Nephron progenitor cell (in vitro differentiated cells): ENCODE measurements at places on chromosomes 1 and 21.

- peak; percentile 30 for DNase-seq
- peaks cover 13% of the 10 kb centered on the region for H3K4me1 ChIP-seq
- no peak overlapping the region for H3K27ac ChIP-seq
- H3K4me3 ChIP-seq = no peak overlapping the region
- H3K27me3 ChIP-seq = peaks cover 25% of the 10 kb centered on the region
Measured at GRCh38 chr1:154703170-154703569, 95.2 kb upstream of the ADAR start.

- H3K27me3 ChIP-seq = no peaks in the 10 kb centered on the region
- H3K27ac ChIP-seq = no peak overlapping the region
- H3K4me3 ChIP-seq = no peak overlapping the region
- no peaks in the 10 kb centered on the region for H3K4me1 ChIP-seq
- peaks cover 84% of the 10 kb centered on the region for H3K36me3 ChIP-seq
- DNase-seq = no peak
Measured at GRCh38 chr1:93107395-93107794, 28.3 kb downstream of the MTF2 start.

GRCh38 chr1:158155673-158156072 lies 25.0 kb upstream of the CD1D start:
- H3K4me1 ChIP-seq = peaks cover 5% of the 10 kb centered on the region
- H3K36me3 ChIP-seq = peaks cover 2% of the 10 kb centered on the region
- no peak overlapping the region for H3K27ac ChIP-seq

- H3K4me3 ChIP-seq = no peak overlapping the region
- H3K4me1 ChIP-seq = peaks cover 41% of the 10 kb centered on the region
- H3K27me3 ChIP-seq = peaks cover 3% of the 10 kb centered on the region
- no peak overlapping the region for H3K27ac ChIP-seq
Measured at GRCh38 chr1:224675590-224675989, 59.5 kb downstream of the CNIH3 start.

GRCh38 chr1:224828691-224829090 lies 100.8 kb upstream of the DNAH14 start:
- H3K4me1 ChIP-seq = no peaks in the 10 kb centered on the region
- no peaks in the 10 kb centered on the region for H3K36me3 ChIP-seq
- no peak overlapping the region for H3K4me3 ChIP-seq
- H3K27ac ChIP-seq = no peak overlapping the region
- no peak for DNase-seq
